ENCODE measurements at places on chromosomes 5 and 9.

DNA sequence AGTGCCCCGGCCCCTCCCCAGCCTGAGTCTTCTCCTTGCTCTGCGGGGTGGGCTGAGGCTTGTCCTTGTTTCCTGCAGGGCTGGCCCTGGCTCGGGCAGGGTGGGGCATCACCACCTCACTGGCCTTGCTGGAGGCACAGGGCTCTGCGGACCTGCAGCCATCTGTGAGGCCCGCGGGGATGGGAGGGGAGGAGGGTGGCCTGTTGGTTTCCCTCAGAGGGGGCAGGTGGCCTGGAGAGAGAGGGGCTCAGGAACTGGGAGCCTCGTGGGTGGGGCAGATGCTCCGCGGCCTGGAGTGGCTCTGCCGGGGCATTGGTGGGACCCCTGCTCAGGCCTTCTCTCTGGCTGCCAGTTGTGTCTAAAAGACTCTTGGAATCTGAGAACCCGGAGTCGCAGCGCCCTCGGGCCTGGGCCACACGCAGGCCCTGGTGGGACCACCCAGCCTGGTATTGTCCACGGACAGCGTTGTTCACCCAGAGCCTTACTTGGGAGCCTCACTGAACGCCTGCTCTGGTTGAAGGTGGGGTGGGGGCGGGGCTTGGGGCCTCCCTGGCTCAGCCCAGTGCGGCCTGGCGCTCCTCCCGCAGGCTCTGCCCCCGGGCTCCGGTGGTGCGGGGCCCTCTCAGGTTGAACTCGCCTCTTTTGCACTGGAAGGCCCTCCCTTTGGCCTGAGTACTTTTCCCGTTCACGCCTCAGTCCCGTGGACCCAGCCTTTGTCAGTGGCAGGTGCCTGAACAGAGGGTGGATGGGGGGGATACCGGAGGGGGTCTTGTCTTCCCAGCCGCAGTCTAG lies 111.3 kb downstream of the RXRA start:
- no peak for DNase-seq

GRCh38 chr9:94894094-94894699 lies 167.7 kb downstream of the AOPEP start:
- DNase-seq = peak; percentile 60

DNA sequence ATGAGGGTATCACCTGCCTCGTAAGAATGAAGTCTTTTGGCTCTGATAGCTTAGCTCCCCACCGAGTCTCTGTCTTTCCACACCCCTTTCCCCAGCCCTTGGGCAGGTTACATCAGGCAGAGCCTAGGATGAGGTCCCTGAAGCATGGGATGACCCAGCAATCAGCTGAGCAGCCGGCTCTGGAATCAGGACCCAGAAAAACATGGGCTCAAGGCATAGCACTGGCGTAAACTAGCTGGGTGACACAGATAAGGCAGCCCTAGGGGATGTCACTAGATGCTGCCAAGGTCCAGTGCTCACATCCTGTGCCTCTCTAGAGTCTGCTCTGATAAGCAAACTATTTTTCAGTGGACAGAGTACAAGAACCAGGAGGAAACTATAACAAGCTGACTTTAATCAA lies 26.6 kb downstream of the IDNK start:
- no peak for DNase-seq

GRCh38 chr9:24516463-24516862 lies 29.2 kb downstream of the IZUMO3 start:
- DNase-seq = no peak

DNA sequence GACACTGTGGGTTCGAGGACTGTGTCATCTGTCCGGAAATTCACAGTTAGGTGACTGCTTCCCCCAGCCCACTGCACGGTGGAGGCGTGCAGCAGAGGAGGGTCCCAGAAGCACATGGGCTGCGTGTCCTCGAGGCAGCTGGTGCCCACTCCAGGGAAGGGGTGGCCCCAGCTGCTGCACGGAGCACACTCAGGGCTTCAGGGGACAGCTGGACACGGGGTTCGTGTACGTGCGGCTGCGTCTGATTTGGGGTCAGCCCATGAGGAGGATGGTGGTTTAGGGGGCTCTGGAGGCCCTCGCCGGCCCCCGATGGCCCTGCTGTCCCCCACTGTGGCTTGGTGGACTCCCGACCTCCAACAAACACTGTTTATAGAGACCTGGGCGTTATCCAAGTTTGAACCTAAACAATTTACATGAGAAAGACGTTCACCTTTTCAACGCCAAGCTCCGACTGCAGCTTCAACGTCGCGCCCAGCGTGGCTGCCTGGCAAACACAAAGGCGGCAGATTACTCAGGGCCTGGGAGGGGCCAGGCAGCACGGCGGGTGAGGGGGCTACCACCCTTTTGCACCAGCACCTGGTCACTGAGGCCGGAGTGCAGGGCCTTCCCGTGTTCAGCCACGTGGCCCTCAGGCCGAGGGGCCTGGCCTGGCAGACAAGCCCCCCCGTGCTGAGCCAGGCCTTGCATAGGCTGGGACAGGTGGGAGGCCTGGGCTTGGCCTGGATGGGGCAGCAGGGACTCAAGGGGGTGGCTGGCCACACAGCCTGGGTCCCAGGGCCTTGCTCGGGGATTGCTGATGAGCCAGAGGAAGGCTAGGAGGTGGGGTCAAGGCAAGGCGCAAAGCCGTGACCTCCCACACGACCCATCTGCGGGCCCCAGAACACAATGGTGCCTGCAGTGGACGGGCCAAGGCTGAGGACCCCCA lies 55.2 kb downstream of the EXD3 start:
- no peak for DNase-seq

DNA sequence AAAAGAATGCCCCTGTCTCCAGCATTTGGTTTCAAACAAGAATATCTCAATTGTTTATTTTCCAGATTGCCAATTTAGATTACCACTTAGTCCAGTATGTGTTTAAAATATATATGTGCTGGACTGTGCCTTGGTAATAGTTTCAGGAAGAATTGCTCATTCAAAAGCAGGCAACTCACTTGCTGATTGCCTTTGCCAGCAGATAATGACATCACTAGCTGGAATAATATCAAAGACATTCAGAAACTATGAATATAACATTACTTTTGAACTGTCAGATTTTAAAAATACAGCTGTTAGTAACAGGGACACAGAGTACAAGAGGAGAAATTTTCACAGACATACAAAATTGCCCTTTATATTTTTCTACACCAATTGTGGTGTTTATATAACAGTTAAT lies 96.0 kb upstream of the ITGA2 start:
- DNase-seq = peak; percentile 83

DNA sequence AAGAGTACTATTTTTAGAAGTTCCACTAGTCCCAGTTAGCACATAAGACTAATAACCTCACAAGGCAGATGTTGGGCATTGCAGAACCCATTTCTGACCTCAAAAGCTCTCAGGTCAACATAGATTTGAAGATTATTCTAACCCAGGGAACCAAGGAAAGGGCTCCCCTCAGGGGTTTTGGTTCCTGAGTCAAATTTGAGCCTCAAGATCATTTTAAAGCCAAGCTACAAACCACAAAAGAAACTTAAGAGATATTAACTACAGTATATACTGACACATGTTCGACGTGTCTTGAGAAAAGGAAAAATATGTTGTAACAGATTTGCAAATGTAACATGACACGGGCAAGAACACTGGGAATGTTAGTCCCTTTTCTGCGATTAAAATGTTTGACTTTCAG lies 88.6 kb downstream of the GNAQ start:
- no peak for DNase-seq

DNA sequence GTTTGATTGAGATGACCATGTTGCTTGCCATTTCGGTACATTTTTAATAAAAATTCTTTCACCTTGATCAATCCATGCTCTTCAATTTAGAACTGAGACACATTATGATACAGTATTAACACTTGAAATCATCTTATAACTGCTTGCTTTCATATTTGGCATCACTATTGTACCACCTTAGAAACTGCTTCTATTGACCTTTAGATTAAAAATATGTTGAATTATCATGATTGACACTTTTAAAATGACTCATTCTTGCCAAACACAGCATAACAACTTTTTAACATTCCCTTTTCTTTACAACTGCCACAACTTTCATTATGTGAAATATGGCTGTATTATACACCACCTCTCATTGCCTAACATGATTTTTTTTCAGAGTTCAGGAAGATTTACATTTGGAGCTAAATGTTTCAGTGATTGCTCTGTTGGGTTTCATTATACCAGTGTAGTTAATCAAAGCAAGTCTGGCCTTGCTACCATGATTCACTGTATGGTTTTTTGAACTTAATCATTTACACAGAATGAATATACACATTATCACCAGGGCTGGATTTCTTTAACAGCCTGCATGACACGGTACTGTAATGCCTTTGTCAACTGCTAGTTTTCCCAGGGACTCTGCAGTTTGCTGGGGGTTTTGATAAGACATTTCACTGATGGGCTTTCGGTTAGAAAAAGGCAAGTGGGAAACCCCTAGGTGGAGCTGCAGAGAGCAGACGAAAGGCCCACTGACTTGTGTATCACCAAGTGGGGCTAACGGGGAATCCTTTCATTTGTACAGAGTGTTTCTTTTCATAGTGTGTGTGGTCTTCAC lies 93.6 kb upstream of the TLE4 start:
- DNase-seq = peak; percentile 28

DNA sequence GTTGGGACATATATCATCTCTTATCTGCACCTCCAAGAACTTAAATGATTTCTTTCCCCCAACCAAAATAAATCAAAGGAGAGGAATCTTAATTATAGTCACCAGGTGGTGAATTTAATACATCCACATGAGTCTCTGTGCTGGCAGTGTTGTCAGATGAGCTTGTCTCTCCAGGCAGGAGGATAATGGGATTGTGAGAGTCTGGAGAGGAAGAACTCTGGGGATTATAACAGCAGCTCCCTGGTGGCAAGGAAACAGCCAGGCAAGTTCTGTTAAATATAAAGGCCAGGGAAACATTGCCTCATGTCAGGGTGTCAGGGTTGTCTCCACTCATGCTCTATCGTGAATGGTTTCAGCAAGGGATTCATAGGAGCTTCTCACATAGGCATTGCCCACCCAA lies 80.8 kb downstream of the TLR4 start:
- DNase-seq = no peak

GRCh38 chr9:98260635-98261034 lies 5.2 kb upstream of the TBC1D2 start:
- no peak for DNase-seq

DNA sequence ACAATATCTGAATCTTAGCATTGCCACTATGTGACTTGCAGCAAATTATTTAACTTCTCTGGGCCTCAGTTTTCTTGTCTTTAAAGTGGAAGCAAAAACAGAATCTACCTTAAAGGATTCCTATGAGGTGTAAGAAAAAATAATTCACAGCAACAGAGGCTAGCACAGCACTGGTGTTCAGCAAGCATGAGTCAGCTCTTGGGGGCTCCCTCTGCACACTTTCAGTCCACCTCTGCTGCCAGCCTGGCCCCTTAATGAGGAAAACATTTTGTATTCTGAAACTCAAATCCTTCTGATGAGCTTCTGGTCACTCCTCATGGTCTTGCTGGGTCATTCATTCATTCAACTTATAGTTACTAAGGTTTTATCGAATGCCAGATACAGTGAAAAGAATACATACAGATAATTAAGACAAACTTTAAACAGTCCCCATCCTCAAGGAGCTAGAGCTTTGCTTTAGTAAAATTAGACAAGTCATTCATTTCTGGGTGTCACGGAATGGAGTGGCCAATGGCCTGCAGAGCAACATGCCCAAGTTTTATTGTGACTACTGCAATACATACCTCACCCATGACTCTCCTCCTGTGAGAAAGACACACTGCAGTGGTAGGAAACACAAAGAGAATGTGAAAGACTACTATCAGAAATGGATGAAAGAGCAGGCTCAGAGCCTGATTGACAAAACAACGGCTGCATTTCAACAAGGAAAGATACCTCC lies 26.8 kb upstream of the IQGAP2 start:
- DNase-seq = no peak

GRCh38 chr9:95266649-95267048 lies 50.9 kb downstream of the FANCC start:
- DNase-seq = no peak

GRCh38 chr9:86557918-86558317 lies 203.7 kb upstream of the TUT7 start:
- DNase-seq = no peak

DNA sequence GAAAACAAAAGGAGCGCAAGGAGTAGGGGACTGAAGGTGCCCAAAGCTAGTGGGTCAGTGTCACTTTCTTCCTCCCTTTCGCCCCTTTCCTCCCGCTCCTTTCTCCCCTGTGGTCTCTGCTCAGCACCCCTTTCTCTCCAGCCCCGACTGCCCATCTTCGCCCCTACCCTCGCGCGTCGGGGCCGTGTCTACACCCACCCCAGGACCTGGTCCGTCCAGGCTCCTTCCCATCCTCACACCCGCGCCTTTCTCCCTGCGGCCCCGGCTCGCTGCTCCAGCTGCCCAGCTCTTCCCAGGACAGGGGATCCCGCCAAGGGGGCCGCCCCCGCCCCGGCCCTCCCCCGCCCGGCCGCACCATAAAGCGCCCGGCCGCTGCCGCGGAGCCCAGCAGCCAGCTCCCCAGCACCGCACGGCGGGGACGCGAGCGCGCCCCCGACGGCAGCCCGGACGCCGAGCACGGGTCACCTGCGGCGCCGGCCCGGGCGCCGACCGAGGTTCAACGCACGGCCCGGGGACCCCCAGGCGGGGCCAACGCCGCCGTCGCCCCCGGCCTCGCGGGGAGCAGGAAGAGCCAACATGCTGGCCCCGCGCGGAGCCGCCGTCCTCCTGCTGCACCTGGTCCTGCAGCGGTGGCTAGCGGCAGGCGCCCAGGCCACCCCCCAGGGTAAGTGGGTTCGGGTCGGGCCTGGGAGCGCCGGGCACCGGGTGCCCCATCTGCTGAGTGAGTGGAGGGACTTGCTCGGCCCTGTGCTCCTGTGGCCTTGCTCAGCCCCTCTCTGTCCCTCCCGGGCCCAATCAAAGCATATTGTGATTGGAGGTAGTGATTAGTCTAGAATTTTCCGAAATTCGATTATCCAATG lies at the start of gene THBS4:
THBS4 (plus strand) TSS at position 387 of the 860 bp plus-strand sequence; CDS start at position 577, 190 bp downstream.
- no peak for DNase-seq

DNA sequence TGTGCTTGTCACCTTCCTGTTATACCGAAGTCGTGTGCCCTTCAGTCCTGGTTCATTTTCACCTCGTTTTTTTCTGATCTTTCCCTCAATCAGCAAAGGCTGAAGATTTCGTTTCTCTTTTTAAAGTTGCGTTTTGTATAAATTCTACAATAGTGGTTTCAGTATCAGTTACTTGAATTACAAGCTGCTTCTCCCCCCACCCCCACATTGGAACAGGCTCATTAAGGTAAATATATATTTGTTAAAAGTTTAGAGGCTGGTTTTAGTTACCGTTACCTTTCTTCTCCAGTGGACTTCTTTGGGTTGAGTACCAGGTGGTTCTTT lies 881 bp downstream of the SUB1 start:
- no peak for DNase-seq
